ENCODE measurements at places on chromosomes 5 and 9.
A peak's percentile ranks its signal among the peaks of the same experiment; 100 is the strongest.

- no peak for DNase-seq
Measured at GRCh38 chr5:1832511-1833250, 31.5 kb downstream of the NDUFS6 start.

- no peak for DNase-seq
Measured at GRCh38 chr5:143679777-143680176, 132.2 kb upstream of the HMHB1 start.

- DNase-seq, result no peak
Measured at GRCh38 chr5:98927242-98927988, 1.4 kb downstream of the CHD1 start.

DNA sequence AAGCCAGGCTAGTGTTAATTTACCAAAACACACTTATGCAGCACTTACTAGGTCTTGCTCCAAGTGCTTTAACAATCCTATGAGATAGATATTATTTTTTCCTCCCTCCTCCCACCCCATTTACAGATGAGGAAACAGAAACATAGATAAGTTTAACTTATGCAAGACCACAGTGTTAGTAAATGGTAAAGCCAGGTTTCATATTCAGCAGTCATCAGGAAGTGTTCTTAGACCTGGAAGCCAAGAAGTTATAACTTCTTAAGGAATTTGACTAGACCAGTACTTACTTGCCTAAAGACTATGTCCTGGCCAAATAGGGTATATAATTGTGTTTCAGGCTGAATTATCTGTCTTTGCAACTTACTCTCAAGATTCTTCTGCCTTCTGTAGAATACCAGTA, 15.9 kb downstream of the ABHD17B start:
- no peak for DNase-seq

DNA sequence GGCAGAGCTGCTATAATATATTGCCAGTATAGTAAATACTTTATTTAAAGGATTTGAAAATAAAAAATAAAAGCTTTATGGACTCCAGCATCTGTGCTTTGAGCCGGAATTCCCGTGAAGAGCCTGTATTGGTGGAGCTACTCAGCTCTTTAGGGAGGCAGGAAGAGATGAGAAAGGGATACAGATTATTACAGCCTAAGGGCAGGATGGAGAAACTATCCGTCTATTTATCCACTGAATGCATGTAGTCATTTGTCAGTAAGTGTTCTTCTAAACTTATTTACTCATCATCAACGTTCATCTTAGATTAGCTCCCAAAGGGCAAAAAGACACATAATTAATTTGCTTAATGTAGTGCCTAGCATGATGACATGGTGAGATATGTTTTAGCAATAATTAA, 48.4 kb downstream of the SLC1A1 start:
- DNase-seq, result no peak

- DNase-seq, result no peak
Measured at GRCh38 chr9:86408121-86408520, 53.9 kb upstream of the TUT7 start.

- DNase-seq, result no peak
Measured at GRCh38 chr9:22863106-22863505, 416.5 kb downstream of the DMRTA1 start.

DNA sequence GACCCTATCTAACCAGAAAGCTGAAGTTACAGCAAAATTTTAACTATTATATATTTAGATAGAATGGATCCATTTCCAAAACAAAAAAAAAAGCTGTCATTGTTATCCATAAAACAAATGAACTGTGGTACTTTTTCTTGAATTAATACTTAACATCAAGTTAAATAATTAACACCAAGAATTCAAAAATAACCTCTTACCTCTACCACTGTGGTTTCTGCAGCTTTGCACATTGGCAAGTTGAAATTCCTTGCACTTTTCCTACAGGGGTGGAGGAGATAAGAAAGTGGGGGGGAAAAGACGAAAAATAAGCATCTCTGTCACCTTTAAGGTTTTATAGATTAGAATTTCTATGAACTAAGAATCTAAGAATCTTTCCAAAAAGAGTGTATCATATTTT, 30.0 kb downstream of the OXCT1 start:
- no peak for DNase-seq

DNA sequence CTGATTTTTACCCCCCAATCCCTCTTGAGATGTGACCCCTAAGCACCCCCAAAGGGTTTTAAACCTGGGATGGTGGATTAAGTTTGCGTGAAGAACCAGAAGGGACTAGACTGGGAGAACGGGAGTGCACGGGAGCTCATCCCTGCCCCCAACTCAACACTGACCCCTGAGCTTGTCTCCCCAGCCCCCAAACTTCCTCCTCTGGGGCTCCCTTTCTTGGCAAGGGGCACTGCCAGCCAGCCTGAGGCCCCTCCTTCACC, 5.0 kb upstream of the SET start:
- no peak for DNase-seq

GRCh38 chr5:52853650-52854049, 65.9 kb downstream of the ITGA1 start:
- DNase-seq, result no peak

- DNase-seq, result no peak
Measured at GRCh38 chr5:145495741-145496140, 339.4 kb downstream of the PRELID2 start.

DNA sequence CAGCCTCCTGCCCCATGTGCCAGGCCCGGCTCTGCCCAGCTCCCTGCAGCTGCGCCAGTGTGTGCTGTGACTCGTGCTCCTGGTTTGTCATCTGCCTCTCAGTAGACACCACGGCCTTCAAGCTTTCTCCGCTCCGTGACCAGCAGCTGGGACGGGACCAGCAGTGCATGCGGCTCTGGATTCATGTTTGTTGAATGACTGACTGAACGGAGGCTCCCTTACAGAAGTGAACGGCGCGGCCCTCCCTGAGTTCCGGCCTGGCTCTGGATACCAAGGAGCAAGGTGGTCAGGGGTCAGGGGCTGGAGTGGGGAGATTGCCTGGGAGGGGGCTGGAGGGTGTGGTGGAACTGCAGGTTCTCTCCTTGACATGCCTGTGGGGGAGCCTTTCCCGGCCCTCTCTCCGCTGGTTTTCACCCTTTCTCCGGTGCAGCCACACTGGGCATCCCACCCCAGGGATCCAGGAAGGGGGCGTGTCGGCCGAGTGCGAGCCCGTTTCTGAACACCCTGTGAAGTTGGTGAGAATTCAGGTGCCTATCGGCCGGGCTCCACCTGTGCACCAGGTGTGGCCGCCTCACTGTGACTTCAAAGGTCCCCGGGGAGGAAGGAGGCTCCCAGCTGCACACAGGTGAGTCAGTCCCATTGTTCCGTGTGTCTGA, 11.1 kb upstream of the CEP72 start:
- peak; percentile 35 for DNase-seq

- DNase-seq, result no peak
Measured at GRCh38 chr9:75039009-75039408, 10.9 kb upstream of the CARNMT1 start.

GRCh38 chr9:99362321-99362720, 140.2 kb downstream of the SEC61B start:
- no peak for DNase-seq

GRCh38 chr9:69104830-69105527, 69.1 kb upstream of the TJP2 start:
- no peak for DNase-seq

DNA sequence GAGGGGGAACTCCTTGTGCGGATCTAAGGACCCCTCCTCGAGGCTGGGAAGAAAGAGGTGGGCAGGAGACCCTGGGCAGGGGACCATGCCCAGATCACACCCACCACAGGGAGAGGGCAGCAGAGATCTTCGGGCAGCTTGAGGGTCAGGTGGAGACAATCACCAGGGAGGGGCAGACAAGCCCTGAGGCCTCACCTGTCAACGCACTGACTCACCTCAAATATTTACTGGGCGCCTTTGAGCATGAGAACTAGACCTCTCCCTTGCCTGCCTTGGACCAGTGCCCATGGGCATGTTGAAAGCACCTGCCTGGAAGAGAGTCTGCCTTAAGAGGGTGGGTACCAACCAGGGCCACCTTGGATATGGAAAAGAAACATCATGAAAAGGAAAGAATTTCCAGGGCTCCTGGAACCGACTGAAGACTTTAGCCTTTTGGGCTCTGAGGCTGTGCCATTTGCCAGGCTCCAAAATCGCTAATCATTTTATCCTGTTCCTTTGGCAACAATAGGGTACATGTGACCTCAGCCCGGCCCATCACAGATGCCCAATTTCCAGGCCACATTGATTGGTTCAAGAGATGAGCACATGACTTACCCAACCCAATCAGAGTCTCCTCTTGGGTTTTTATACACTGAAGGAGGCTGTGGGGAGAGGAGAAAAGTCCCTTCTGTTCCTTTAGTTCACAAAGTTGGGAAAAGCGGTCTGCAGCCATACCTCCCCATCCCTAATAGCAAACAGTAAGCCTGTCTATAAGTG, 10.4 kb upstream of the SPINK4 start:
- no peak for DNase-seq

- no peak for DNase-seq
Measured at GRCh38 chr9:36592801-36593583, 20.3 kb downstream of the MELK start.

- no peak for DNase-seq
Measured at GRCh38 chr9:30977965-30978364, 1406.5 kb upstream of the ACO1 start.

- DNase-seq, result no peak
Measured at GRCh38 chr5:160750938-160751657, 100.9 kb downstream of the ATP10B start.

DNA sequence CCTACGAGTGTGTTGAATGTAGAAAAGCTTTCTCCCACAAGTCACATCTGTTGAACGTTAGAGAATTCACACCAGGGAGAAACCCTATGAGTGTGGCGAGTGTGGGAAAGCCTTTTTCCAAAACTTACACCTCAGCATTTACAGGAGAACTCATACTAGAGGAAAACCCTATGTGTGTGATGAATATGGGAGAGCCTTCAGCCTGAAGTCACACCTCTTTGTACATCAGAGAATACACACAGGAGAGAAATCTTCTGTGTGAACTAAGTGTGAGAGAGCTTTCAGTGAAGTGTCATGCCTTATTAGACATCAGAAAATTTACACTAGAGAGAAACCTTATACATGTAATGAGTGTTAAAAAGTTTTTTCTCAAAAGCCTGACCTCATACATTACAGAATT, 41.8 kb upstream of the GPX3 start:
- DNase-seq, result no peak

DNA sequence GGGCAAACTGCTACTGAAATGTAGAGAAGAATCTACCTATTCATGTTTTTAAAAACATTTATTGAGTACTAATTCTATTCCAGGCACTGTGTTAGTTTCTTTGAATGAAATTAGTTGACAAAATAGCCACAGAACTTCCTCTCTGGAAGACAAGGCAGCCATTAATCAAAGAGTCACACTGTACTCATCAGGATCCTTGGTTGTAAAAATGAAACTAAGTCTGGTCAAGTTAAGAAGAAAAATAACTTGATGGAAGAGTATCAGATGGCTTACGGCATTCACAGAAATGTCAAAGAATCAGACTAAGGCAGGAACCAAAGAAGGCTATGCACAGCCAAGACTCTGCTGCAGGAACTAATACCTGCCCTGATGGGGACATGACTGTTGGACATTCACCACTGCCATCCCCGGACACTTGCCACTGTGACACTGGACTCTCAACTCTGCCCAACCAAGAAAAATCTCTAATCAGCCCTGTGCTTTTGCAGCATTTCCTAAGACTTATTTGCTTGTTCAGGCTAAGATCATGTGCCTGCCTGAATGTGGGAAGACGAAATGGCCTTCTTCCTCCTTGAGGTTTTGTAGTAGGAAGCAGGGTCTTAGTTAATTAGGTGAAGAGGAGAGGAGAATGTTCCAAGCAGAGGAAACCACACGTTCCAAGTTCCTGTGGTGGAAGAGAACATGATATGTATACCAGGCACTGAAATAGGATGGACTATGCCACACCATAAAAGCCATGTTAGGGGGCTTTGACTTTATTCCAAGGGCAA, 23.3 kb upstream of the NDUFB6 start:
- DNase-seq, result no peak

GRCh38 chr5:77957931-77958521, 181.9 kb upstream of the TBCA start:
- no peak for DNase-seq

DNA sequence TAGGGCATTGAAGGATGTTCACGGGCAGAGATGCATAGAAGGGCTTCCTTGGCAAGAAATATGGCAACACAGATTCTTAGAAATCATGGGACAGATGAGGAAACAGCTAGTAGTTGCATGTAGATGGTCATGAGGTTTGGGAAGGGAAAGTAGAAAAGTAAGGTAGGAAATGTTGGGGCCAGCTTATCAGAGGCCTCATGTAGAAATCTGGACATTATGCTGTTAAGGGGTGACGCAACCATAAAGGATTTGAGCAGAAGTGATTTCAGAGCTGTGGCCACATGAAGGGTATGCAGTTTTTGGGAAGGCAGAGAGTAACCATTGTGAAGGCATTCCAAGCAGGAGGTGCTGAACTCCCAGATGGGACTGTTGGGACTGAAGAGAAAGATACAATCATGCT, 224.0 kb downstream of the ARHGAP26 start:
- DNase-seq, result no peak

- no peak for DNase-seq
Measured at GRCh38 chr5:95870105-95870672, 47.7 kb upstream of the GLRX start.

- no peak for DNase-seq
Measured at GRCh38 chr5:59891962-59892643, 1.4 kb downstream of the PDE4D start.

DNA sequence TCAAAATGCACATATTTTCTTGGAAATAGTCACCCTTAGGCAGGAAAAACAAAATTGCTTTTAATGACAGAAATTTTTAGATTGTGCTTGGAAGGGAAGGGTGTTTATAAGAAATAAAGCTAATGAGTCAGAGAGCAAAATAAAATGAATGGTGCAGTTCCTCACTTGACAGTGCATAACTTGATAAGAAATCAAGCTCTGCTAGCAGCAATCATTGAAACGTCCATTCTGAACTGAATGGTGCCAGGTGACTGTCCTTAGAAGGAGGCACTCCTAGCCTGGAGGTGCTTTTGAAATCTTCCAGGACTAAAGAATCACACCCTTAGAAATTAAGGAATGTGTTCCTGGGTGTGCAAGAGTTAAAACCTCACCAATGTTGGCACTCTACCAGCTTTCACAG, 202.5 kb downstream of the EFNA5 start:
- no peak for DNase-seq

GRCh38 chr5:121462441-121462840, 389.2 kb upstream of the FTMT start:
- DNase-seq, result no peak

All from coronary artery (tissue), 2 donors.